Stimulated activated CD8-positive, alpha-beta memory T cell treated with anti-CD3 and anti-CD28 coated beads, Interleukin-12 subunit alpha, Interleukin-12 subunit beta, amount 100 ng/mL, for 1 hour (primary cell): ENCODE measurements at places on chromosomes 2 and 18.

- DNase-seq = peak; percentile 25
Observed at GRCh38 chr2:29923110-29923721, 1.8 kb upstream of the ALK start.

GRCh38 chr2:165508927-165509326, 39.4 kb downstream of the CSRNP3 start:
- no peak for DNase-seq

GRCh38 chr2:48479915-48480314, 50.0 kb upstream of the STON1 start:
- DNase-seq = no peak

DNA sequence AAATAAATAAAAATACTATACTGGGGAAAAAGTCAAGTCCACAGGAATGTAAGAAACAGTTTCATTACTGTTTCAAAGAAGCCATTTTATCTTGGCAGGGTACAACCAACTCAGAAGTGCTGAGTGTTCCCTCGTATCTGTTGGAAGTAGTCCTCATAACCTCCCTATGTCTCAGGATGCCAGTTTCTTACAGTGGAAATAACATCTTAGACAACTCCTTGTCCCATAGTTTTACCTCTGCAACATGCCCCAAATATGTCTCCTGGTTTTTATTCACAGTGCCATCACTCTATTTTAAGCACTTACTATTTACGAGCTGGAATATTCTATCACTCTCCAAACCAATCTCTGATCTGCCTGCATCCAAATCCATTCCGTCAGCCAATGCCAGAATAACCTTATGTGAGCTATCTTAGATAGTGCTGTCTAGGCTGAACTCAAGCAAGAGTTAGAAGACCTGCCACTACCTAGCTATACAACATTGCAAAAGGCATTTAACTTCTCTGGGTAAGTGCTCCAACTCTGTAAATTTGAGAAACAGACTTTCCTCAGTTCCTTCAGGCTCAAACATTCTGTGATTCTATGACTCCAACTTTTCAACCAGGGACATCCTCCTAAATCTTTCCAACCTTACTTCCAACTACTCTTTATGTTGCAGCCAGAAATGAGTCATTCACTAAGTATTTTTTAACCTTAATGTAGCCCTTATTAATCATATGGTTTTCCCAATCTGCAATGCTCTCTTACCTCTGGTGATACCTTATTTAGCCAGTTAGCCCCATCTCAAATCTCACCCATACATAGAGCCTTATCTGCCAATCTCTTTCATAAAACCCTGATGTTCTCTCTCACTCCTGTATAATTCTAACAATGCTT, 66.7 kb downstream of the RTN4 start:
- no peak for DNase-seq

DNA sequence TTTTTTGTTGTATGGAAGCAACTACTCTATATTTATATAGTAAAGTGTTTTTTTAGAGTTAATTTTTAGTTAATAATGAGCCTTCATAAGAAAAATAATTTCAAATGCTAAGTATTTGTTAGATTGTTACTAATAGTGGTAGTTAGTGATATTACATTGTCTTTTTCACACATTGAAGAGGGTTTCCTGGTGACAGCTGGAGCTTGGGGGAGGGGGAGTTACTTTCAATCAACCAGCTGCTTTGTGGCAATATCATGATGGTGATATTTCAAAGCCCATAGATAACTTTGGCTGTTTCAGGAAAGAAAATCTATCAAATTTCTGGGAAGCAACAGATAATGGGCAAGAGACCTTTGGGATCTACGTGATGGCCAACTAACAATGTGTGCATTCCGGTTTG, 4.1 kb downstream of the RHBDD1 start:
- no peak for DNase-seq

GRCh38 chr2:217695033-217695520, 307.7 kb downstream of the TNS1 start:
- DNase-seq = no peak

DNA sequence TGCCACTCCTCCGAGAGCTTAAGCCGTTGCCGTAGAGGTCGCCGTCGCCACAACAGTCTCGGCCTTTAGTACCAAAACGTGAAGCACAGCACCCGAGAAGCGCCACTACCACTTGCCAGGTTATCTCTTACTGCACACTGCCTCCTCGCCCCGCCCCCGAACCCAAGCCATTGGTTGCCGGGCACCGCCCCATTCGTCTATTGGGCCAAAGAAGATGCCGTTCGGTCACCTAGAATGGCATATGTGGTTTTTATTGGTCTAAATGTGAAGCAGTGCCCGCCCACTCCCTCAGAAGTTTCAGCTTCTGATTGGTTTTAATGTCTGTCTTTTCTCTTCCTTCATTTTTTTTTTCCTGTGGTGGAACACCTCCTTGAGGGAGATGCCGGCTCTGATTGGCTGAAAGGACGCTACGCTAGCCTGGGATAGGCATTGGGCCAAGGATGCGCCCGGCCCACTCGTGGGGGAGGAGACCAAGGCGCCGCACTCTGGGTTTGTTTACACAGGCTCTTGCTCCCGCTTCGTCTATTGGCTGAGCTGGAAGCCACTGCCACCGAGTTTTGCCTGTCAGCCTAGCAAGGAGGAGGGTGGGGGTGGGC, at the start of gene PAIP2B:
Gene PAIP2B, minus strand, starts transcription at position 139 of the 596 bp plus-strand sequence. CDS start 24,514 bp downstream, outside the sequence.
- peak; percentile 96 for DNase-seq

DNA sequence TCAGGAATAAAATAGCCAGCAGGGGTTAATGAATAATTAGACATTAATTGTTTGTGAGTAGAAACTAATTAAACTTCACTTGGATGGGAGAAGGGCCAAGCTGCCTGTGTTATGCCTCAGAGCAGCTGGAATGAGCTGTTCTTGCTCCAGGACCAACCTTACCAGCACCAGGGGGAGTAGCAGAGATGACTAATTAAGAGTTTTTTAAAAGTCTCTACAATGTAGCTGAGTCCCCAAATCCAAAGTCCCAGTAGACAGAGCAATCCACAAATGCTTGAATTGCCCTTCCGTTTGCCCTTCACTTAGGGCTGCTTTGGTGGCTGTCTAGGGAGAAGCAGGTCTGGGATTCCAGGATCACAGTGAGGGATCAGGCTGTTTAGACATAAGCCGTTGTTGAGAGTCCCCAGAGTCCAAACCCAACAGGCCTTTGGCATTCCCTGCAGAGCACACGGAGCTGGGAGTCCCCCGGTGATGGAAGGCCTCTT, 59.4 kb downstream of the RHOB start:
- DNase-seq = no peak
